ENCODE measurements at places on chromosomes 7 and 10.

DNA sequence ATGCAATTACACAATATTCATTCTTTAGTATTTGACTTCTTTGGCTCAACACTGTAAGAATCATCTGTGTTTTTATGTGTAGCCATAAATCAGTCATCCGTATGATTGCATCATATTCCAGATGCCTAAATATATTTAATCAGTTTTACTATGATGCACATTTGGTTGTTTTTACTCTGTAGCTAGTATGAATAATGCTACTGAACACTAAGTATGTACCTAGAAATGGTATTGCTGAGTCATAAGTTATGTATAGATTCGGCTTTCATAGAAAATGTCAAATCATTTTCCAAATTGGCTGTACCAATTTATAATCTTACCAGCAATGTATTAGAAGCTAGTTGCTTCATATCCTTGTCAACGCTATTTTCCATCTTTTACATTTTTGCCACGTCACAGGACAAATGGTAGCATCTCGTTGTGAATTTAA is 197.3 kb upstream of the PLXNA4 start:
- DNase-seq: no peak

DNA sequence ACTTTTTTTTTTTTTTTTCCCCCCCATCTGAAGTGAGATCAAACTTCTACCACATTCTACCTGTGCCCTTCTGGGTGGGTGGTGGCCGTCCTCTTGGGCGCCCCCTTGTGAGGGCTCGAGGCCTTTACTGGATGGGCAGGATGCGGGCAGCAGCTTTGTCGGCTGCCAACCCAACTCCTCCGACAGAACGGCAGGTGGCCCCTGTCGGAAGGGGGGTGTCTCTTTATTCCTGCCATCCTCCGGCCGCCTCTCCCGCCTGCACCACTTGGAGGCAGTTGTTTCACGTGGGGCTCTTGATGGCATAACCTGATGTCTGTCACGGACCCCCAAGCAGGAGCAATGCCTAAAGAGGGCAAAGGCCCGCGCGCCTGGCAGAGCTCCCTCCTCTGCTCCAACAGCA is 31.0 kb downstream of the AMZ1 start:
- DNase-seq: no peak

DNA sequence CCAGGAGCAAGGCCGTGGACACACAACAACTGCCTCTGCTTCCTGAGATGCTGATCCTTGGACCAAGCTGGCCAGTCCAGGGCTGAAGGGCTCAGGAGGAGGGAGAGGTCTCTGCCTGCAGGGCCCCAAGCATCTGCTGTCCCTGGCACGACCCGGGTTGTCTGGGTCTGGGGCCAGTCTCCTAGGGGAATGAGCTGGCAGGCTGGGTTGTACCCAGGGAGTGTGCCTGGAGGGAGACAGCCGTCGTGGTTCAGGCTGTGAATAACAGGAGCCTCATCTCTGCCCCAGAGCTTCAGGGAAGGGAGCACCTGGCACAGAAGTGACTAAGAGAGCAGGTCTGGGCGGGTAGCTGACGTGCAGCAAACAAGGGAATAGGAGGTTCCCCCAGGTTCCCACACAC is 17.9 kb upstream of the SERPINE1 start:
- no peak for DNase-seq

GRCh38 chr7:139541600-139542307 is 18.3 kb downstream of the CLEC2L start:
- DNase-seq: no peak

DNA sequence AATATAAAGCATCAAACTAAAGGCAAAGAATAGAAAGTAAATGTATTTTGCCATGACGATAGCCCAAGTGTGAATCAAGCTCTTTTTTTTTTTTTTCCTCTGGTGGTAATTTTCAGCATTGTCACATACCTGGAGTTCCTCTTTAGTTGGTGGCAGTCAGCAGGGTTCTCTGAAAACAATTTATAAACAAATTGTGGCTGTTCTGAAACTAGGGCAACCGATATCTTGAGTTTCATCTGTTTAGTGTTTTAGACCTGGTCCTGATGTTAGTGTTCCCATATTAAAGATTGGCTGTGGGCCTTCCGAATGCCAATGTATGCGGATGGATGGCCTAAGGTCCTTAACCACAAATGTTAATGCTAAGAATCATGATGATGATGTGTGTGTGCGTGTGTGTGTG is 713.1 kb downstream of the GATA3 start:
- DNase-seq: no peak

- DNase-seq: no peak
Measured at GRCh38 chr7:128366300-128366699, 4.8 kb upstream of the PRRT4 start.

DNA sequence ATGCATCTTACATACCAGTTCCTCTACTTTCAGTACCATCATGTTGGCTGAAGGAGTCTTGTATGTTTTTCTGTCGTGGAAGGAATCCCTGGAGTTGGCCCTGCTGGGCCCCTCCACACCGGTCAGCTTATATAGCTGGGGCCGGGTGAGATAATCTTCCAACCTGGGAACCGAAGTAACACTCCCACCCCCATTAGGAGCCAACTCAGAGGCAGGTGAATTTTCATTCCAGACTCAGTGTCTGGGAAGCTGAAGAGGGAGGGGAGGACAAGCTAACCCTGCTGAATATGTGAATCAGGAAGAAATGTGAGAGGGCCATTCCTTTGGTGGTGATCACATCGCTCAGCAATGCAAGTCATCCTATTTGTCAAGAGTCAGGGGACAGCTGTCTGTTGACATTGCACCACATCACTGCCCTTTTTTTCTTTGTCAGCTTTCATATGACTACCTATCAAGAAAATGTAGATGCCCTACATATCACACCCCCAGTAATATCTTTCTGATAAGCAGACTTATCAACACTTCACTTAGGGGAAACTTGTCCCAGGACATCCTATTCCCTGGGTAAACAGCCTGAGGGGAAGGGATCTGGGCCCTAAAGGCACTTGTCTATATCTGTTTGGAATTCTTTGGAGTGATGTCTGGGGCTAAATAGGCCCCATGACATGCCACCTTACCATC is at the start of gene ANKRD1:
Gene ANKRD1, minus strand, starts transcription at position 102 of the 681 bp plus-strand sequence. Its CDS starts 60 bp downstream, at position 42.
- DNase-seq: peak; percentile 58

GRCh38 chr7:150755473-150756099 is 18.4 kb downstream of the GIMAP5 start:
- DNase-seq: no peak

GRCh38 chr10:92290076-92290836 is 622 bp downstream of the CPEB3 start:
- peak; percentile 31 for DNase-seq

GRCh38 chr7:2701832-2702593 is 14.0 kb downstream of the AMZ1 start:
- DNase-seq: peak; percentile 39

- DNase-seq: no peak
Measured at GRCh38 chr7:26531926-26532325, 240.3 kb downstream of the SNX10 start.

- DNase-seq: no peak
Measured at GRCh38 chr7:155701972-155702544, 57.6 kb downstream of the RBM33 start.

- DNase-seq: no peak
Measured at GRCh38 chr7:69109246-69109645, 489.0 kb upstream of the AUTS2 start.

GRCh38 chr10:13633689-13634088 is 46.9 kb downstream of the PRPF18 start:
- DNase-seq: peak; percentile 78

DNA sequence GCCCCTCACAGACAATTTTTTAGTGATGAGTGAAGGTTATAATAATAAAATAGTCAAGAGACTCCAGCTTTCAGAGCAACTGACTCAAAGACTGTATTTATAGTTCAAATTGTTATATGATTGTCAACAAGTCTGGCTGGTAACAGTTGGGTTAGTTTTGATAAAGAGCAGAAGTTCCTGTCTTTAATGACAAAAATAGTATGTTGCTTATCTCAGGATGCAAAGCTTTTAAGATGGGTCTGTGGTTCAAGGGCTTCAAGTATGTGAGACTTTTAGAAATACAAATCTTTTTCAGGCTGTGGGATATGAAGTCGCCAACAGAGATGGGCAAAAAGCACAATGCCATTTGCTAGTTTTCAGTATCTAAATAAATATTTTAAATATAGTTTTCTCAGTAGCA is 118.4 kb downstream of the ABCA13 start:
- no peak for DNase-seq

DNA sequence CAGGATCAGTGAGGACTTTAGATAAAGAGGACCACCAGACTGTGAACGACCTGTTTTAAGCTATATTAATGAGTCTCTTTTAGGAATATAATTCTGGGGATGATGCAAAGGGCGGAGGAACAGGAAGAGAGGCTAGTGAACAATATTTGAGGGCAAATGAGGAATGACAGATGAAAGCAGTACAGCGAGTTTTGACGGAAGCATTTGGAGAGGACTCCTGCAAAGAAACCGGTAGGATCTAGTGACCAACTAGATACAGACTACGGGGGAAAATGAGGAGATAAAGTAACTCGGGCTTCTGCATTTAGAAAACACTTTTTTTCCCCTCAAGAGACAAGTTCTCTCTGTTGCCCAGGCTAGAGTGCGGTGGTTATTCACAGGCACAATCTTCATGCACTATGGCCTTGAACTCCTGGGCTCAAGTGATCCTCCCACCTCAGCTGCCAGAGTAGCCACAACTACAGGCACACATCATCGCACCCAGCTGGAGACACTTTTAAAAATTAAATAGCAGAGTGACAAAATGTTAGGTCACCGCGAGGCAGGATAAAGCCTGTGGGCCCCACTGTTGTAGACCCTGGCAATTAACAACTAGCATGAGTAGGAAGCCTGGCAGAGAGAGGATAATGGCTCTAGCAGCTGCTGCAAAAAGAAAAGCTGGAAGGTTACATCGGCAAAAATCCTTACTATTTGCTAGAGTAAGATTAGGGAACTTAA is 143.2 kb downstream of the SRPK2 start:
- DNase-seq: no peak

DNA sequence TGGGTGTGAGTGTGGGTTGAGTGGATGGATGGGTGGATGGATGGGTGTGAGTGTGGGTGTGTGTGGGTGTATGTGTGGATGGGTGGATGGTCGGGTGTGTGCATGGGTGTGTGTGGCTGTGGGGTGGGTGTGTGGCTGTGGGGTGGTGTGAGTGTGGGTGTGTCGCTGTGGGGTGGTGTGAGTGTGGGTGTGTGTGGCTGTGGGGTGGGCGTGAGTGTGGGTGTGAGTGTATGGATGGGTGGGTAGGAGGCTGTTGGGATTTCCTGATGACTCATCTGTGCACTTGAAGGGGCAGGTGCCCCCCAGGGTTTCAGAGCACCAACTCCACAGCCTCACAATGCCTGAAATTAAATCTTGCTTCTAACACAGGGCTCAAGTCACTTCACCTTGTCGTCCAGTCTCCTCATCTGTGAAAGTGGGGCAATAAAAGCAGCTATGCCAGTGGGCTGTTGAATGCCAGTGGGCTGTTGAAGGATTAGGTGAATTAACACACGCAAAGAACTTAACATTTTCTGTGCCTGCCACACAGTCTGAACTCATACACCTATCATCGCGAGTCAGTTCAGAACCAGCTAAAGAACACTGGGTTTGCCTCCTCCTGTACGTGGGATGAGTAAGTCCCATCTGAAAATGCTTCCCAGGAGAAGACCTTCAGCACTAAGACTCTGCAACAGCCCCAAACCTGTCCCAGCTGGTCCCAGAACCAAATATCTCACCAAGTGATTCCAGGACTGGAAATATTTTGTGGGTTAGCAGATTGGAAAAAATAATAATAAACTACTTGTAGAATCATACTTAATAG is 32.0 kb downstream of the SFMBT2 start:
- no peak for DNase-seq

GRCh38 chr10:75002351-75002725 is 109.1 kb upstream of the SAMD8 start:
- no peak for DNase-seq

DNA sequence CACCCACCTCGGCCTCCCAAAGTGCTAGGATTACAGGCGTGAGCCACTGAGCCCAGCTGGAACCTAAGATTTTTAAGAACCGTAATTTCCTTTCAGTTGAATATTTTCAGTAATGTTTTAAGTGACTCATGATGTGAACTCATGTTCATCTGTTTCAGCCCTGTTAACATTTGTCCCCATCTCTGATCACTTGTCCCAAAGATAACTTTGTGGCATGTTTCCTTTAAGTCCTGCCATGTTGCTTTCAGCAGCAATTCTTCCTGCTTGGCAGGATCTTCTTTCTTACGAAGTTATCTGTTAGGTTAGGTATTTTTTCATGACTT is 19.3 kb downstream of the ZRANB1 start:
- DNase-seq: no peak

- DNase-seq: no peak
Measured at GRCh38 chr7:135993950-135994349, 16.8 kb upstream of the MTPN start.

GRCh38 chr10:59383908-59384307 is 21.6 kb upstream of the FAM13C start:
- DNase-seq: no peak

- DNase-seq: no peak
Measured at GRCh38 chr7:16430133-16430532, 8.8 kb upstream of the CRPPA start.
